ENCODE measurements at places on chromosomes 13 and 19.

- DNase-seq, result no peak
These were observed 11.8 kb downstream of the ANO8 start for GRCh38 chr19:17322854-17323253.

- DNase-seq, result no peak
These were observed 500.9 kb downstream of the MYO16 start for GRCh38 chr13:109130093-109130835.

- DNase-seq, result no peak
These were observed 6.7 kb upstream of the CCNP start for GRCh38 chr19:40232949-40233810.

DNA sequence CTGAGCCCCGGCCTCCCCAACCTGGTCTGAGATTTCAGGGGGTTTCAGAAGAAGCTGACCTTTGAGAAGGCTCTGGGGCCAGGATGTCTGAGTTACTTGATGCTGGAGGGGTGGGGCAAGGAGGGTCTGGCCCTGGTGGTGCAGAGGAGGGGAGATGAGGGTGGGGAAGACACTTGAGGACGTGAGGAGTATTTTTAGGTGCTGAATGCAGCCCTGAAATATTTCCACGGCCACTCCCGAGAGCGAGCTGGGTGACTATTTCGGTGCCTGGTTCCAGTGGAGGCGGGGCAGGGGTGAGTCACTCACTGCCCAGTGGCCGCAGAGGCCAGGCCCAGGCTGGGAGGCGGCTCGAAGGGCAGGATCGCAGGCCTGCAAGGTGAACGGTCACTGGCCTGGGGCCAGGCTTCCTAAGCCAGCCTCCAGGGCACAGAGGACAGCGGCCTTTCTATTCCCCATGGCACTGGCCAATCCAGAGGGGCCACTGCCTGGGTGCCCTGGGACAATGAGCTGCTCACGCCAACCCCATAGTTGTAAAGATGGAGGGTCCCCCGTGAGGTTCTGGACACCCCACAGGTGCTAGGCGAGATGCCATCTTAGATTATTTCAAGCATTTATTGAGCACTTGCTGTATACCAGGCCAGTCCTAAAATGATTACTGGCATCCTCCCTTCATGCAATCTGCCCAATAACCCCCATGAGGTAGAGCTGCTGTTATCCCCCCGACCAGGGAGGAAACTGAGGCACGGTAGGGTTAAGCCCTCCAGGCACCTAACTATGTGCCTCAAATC lies 19.7 kb upstream of the JUND start:
- no peak for DNase-seq

Data from activated naive CD8-positive, alpha-beta T cell treated with anti-CD3 and anti-CD28 coated beads, Interleukin-2, amount 10 ng/mL, durations not matched to agents 7 days and 5 days (primary cell).